Left hindlimb (tissue), 1 donor: ENCODE measurements at places on chromosomes 2 and 18.

GRCh38 chr18:22197668-22198067, 28.3 kb downstream of the GATA6 start:
- DNase-seq = no peak

DNA sequence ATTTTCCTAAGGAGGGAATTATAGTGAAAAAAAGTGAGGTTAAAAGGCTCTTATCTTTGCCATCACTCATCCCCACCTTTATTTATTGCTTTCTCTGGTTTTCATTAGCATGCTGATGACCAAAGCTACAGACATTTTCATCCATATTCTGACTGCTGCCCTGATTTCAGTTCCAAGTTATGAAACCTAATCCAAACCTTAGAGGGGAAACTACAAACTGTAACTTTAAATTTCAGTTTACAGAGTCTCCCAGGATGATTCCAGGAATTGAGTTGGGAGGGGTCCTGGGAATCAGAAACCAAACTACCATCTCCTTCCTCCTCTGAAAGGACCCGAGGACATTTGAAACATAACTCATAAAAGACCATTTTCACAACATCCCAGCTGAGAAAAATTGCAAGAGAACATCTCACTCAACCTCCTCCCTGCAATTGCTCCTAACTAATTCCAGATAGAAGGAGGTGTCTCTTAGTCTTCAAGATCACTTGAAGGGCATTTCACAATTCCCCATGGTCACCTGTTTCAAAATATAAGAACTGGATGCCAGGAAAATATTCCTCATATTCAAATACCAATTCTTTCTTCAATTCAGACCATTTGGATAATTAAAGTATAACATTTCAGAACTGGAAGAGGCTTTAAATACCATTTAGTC, 520.6 kb downstream of the TNS1 start:
- DNase-seq = no peak

- DNase-seq = no peak
Observed at GRCh38 chr2:149364839-149365238, 34.5 kb downstream of the LYPD6 start.

DNA sequence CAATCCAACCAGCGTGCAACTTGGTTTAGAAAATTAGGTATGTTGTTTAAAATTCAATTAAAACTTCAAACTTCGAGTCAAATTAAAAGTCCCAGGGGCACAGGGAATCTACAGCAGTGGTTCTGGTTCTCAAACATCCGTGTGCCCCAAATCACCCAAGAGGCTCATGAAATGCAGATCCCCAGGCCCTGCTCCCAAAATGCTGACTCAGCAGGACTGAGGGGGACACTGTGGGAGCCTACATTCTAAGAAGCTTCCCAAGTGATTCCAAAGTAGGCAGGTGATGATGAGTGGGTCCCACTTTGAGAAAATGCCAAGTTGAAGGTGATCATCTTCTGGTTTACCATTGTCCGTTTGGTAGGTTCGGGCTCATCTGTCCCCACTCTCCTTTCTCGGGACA, 82.3 kb downstream of the GALNT14 start:
- DNase-seq = no peak

DNA sequence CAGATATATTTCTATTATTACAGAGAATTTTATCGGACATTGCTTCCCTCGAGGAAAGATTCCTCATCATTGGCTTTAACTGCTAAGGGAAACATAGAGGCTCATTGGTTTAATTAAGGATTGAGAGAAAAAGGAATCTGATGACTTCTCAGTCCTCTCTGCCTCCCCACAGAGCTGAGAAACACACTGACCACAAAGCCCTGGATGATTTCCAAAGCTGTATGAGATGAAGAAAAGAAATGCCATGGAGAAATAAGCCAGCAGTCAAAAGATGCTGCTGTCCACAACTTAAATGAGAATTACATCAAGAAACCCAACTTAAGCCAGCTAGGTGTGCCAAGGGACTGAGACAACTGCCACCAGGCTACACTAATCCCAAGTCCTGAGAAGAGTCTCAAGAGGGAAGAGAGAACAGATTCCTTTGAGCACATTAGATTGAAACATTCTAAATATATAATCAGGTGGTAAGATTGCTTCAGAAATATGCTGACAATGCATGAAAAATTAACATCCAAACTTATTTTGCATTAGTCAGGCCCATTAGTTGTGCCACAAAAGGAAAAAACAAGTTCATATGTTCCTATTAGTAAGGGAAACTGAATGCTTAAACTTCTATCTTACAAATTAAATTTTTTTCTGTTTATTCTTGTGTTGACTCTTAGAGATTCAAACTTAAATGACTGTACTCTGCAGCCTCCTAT, 308.1 kb upstream of the CYRIA start:
- DNase-seq = no peak

DNA sequence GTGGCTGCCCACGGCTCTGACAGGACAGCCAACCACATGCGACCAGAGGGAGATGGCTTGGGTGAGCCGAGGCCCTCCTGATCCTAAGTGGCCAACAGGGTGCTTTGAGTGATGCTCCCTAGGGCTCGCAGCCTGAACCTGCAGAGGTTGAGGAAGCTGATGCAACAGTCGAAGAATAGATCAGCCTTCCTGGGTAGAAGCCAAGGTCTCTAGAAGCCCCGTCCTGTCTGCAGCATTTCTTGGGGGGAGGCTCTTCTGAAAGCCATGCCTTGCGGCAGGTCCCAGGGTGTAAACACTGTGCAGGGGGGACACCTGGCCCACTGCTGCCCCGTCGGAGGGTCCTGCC, 136.4 kb downstream of the HDAC4 start:
- peak; percentile 63 for DNase-seq

GRCh38 chr2:120012363-120012762, 514 bp upstream of the EPB41L5 start:
- DNase-seq = no peak

DNA sequence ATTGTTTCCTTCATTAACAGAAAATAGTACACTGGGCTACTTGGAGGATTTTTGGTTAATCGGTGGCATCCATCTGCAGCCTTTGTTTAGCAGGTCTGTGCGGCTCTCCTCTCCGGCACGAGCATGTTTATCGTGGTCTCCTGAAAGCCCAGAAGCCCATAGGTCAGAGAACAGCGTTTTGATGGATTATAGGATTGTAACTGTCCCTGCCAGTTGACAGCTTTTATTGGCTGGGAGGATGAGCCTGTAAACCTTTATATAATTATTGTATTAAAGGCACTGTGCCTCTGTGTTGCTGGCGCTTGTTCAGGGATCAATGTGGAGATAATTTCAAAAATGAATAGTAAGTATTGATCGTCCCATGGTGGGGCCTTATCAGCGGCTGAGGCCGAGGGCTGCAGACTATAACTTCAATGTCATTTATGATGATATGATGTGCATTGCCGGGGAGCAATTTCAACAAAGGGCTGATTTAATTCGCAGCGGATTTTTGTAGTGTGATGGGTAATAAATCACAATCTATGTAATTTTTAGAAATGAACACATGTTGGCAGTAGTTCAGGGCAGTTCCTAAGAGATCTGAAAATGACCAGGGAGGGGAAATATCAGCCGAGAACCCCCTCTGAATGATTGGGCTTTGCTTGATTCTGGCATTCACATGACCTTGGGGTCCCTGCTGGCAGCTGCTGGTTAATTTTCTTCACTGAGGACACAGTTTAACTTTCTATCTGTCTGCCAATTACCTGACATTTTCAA, 736.1 kb downstream of the GALR1 start:
- DNase-seq = no peak

- no peak for DNase-seq
Observed at GRCh38 chr18:69580107-69580506, 179.4 kb downstream of the DOK6 start.

- DNase-seq = no peak
Observed at GRCh38 chr18:37225279-37225678, 340.3 kb downstream of the CELF4 start.

GRCh38 chr2:178628605-178629004, 148.3 kb downstream of the PLEKHA3 start:
- DNase-seq = no peak

DNA sequence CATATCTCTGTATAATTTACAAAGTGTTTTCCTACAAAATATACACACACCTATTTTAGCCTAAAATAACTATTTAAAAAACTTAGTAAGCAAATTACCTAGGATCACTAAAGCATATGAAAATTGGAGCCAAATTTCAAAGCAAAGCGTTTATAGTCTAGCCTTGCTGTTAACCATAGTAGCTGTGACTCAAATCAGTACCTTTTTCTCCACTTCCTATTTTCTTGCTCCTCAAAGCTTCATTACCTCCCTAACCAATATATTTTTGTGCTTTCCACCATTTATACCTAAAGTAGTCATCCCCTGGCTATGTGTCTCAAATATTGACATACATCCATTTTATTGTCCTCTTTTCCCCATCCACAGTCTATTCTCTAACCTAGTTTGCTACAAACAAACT, 73.1 kb downstream of the ERBB4 start:
- no peak for DNase-seq

- no peak for DNase-seq
Observed at GRCh38 chr2:234425639-234426603, 71.0 kb downstream of the ARL4C start.
